ENCODE measurements at places on chromosomes 1 and 21. TPM values are rescaled to one million over a fixed set of nuclear protein-coding genes. Genes with fewer than 3 reads are reported as not detected.

- peak; percentile 79 for DNase-seq
Measured at GRCh38 chr1:226063224-226063976, 884 bp downstream of the H3-3A start.

DNA sequence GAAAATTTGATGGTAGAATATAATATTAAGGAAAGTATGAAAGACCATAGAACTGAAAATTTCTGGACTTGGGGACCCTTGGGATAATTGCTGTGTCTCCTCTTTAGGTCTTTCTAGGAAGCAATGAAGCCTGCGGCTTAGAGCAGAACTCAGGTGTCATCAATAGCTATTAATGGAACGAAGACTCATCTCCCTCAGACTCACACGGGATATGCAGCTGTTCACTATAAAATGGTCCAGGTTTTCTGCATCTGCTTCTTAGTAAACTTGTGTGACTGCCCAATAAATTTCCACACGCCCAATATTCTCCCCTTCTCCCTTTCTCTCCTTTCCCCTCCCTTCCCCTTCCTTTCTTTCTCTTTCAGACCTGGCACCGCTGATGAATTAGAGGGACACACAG is 392.5 kb downstream of the HLX start:
- no peak for DNase-seq

DNA sequence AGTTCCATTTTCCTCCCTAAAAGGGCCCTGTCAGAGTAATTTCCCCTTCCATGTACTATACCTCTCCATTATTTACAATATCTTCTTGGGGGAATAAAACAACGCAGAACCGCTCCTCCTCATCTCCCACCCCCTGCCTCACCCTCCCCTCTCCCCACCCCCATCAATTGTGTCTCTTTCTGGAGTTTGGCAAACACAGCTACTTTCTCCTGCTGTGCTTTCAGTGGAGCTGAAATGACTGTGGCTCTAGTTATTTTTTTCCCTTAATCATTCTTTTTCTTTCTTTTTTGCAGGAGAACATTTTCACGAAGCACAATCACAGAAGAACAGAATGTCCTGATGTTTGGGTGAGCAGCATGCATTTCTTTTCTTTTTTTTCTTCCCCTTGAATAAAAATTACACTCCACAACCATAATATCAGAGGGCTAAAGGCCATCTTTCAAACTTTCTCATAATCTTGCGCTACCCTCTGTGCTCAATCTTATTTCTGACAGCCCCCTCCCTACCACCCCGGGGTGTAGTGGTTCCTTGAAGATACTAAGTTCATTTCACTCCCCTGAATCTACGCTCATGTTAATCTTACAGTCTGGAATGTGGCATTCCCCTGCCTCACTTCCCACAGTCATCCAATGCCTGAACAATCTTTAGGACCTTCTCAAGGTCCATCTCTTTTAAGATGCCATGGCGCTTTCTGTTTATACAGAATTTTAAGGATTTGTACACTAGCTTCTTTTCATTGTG is 8.8 kb upstream of the PLXNA2 start:
- DNase-seq = no peak

DNA sequence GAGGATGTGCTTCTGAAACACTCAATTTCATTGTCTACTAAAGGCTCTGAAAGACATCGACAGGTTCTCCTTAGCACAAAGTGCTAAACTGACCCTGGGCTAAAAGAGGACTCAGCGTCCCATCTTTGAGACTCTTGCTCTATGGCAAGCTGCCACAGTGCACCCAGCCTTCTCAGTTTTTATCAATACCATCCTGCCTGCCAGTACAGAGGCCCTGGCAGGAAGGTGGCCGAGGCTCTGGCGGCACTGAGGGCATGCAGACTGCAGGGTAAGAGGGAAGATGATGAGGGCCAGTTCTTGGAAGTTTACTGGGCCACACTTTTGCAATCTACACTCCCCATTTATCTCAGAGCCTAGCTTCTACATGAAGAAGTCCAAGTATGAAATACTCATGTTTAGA is 5.3 kb downstream of the OLFML2B start:
- no peak for DNase-seq

Gene PADI2
- 29.1 TPM for polyA plus RNA-seq

DNA sequence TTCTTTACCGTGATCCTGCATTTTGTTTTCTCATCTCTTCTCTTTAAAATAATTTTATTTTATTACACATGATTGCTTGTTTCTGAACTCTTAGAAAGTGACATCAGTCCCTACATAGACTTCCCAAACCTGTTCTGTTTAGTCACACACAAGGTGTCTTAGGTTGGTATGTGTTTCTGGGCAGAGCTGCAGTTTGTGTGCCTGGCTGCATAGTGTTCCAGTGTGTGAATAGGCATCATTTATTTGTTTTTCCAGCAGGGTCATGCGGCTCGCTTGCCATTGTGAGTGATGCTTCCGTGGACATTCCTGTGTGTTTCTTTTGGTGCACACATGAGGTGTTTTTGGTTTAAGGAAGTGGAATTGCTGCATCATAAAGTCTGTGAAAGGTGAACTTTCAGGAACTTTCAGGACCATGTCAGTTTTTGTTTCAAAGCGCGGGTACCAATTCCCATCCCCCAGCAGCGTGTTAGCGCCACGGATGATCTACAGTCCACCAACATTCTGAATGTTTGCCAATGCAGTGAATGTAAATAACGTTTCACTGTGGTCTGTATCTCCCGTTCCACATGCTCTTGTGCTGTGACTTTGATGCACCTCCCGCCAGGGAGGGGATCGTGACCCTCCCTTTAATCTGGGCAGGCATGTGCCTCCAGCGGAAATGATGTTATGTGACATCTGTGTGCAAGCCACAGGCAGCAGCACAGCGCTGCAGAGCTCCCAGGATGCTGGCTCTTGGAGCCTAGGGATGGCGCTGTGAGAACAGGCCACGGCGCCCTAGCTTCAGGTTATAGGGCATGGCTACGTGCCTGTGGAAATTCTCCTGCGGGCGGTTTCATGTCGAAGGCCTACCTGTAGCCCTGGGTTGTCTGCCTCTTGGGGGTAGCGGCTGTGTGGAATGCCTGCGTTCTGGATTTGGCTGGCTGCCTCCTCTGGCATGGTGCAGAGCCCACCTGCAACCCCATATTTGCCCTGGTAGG is 144.6 kb upstream of the COL6A1 start:
- DNase-seq = no peak

Gene S100A1
- polyA plus RNA-seq = 19.0 TPM

DNA sequence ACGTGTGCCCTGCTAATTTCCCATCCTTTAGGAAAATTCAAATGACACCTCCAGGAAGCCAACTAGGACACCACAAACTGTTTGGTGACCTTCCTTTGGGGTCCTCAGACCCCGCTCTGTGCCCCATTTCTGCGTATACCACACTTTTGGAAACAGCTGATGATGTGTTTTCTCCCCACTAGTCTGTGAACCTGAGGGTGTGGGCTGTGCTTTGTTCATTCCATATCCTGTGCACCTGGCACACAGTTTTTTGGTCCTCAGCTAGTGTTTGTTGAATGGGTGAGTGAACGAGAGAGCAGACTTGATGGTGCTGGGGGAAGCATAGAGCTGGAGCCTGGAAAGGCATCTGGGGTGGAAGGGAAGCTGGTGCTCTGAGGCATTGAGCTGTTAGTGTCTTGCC is 48.6 kb downstream of the RPS6KA1 start:
- DNase-seq = no peak

DNA sequence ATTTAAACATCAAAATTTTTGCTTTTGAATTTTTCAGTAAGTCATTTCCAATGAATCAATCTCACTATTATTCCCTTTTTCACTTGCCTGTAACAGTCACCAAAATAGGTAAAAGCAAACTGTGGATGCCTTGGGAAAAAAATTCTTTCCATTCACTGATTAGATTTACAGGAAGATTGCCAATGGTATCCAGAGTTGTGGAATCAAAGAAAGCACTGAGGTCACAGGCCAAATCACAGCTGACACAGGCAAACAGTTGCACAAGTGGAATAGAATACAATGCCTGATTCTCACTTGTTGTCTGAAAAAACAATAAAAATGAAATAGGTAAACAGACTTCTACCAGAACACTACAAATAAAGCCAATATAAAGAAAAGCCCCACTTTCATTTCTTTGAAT is 48.4 kb downstream of the LTN1 start:
- no peak for DNase-seq

Gene HMGCS2
- polyA plus RNA-seq = 0.63 TPM

Gene DNAJC6
- 131 TPM for polyA plus RNA-seq

GRCh38 chr1:210588946-210589345 is 260.2 kb downstream of the HHAT start:
- no peak for DNase-seq

DNA sequence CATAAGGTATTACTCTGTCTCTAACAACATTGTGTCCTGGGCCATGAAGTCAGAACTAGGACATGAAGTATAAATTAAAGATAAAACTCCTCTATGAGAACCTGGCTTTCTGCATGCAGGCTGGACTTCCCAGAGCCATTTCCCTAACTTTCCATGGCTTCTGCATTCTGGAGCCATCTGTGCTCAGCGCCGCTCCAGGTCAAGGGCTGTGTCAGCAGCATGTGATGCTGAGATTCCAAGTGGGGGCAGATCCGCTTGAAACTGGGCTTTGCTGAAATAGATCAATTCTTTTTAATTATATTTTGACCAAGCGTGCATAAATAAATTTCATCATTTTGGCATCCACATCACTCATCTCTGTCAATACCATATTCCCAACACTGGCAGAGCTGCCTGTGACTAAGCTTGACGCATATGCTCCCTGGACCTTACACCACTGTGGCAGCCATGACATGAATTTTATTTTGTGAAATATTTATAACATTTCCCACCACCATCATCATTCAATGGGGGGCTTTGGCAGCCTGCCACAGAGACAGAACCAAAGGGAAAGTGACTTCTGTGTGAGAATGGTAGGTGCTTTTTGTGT is 110.4 kb upstream of the KCNK1 start:
- no peak for DNase-seq

DNA sequence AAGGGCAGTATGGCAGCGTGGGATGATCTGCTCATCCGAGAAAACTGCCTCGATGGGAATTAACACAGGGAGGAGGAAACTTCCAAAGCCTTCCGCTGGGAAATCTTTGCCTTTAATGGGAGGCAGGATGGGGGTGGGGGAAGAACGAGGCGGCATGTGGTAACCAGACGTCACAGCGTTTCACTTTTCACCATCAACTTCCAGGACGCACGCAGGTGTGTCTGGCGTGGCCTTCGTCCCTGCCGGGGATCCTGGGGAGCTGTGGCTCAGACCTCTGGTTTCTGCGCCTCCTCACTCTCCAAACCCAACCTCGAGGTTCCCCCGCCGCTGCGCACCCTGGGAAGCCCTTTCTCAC is 282 bp downstream of the RSPH1 start:
- no peak for DNase-seq

Gene FAM72B
- polyA plus RNA-seq = 5.4 TPM

Gene CXADR
- polyA plus RNA-seq = 55.7 TPM

Gene RIIAD1
- 8.6 TPM for polyA plus RNA-seq

GRCh38 chr1:211370669-211371068 is 44.0 kb downstream of the TRAF5 start:
- DNase-seq = no peak

DNA sequence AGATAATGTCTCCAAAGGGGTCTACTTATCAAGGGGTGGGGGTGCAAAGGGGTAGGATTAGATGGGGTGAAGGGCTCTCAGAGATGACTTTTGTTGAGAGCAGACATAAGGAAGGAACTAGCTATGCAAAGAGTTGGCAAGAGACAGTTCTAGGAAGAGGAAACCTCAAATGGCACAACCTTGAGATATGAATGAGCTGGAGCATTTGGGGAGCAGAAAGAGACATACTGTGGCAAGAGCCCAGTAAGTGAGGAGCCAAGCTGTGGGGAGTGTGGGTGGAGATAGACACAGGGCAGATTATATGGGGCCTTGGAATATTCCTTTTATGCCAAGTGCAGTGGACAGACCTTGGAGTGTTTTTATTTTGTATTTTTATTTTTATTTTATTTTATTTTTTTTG is 84.8 kb upstream of the BTG3 start:
- DNase-seq = no peak

Gene TTC22
- polyA plus RNA-seq = 2.0 TPM

GRCh38 chr1:15656464-15656863 is 27.7 kb upstream of the PLEKHM2 start:
- DNase-seq = no peak

DNA sequence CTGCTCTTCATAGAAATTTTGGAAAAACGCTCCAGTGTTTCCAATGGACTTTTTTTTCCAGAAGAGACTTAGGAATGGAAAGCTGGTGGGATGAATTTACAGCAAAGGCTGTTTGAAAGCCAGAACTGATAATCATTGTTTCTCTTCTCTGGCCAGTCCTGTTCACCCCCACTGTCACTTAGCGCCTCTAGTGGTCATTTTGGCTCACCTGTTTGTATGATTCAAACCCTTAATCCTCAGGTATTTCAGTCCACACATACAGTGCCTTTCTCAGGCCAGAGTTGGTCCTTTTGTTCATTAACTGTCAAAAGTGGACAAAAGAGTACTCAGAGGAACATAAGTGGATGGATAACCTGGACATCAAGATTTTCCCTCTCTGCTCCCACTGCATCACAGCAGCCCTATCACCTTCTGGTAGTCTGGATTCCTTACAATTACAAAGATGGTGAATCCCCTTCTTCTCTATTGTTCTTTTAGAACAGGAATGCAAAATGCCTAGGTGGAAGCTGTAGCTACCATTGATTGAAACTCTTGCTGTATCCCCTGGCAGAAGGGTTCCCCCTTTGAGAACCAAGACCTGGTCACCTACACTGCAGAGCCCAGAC is 177.6 kb upstream of the OLFM3 start:
- DNase-seq = no peak

DNA sequence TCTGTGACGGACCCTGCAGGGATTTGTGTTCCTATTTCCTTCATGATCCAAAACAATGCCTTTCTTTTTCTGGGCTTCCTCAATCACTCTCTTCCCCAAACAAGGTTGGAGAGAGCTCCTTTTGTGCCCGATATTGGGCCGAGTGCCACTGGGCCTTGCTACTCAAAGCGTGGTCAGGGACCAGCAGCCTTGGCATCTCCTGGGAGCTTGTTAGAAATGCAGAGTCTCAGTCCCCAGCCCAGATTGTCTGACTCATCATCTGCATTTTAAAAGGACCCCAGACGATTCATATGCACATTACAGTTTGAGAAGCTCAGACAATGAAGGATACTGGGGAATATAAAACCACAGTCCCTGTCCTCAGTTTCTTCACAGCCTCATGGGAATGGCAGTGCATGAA is 19.9 kb downstream of the ADORA1 start:
- no peak for DNase-seq

GRCh38 chr21:45979141-45979631 is 2.4 kb upstream of the COL6A1 start:
- DNase-seq = no peak

DNA sequence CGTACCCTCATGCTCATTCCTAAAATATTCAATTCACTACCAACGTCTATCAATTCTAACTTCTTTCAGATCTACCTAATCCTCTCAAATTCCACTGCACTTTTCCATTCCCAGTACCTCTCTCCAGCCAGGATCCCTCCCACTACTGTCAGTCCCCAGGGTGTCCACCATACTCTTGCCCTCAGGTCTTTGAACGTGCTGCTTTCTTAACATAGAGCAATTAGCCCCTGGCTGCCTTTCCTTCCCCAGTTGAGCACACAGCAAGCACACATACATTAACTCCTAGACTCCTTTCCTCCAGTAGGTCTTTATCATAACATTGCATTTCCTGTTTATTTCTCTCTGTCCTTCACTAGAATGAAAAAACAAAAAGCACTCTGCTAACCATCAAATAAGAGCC is 126.7 kb downstream of the NTNG1 start:
- no peak for DNase-seq

GRCh38 chr1:206143537-206144172 is 26.5 kb upstream of the AVPR1B start:
- DNase-seq = no peak

- no peak for DNase-seq
Measured at GRCh38 chr1:193438312-193438711, 251.9 kb upstream of the B3GALT2 start.
